ENCODE measurements at places on chromosomes 4 and X. TPM values are rescaled to one million over a fixed set of nuclear protein-coding genes. Genes with fewer than 3 reads are reported as not detected.

DNA sequence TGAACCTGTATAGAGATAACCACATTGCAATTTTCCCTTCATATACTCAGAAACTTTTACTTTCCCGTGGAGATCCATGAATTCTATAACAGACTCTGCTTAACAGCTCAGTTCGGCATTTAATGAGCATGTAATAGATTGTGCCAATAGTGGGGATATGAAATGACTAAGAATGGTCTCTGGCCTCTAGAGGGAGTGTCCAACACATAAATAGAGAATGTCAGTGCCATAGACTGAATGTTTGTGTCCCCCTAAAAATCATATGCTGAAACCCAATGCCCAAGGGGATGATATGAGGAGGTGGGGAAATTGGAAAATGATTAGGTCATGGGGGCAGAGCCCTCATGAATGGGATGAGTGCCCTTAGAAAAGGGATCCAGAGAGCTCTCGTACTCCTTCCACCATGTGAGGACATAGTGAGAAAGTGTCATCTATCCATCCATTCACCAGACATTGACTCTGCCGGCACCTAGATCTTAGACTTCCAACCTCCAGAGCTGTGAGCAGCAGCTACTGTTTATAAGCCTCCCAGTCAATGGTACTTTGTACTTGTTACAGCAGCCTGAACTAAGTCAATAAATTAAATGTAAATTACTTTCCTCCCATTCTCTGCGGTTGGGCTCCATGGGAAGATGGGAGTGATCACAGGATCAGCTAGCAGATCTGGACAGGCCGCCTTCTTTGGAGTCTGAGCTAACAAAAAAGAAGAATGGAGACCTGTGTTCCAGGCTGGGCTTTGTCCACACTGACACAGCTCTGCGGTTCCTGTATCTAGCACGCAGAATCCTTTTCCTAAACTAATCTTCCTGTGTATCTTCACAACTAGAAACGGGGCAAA lies 28.1 kb upstream of the HPSE start:
- no peak overlapping the region for H3K4me3 ChIP-seq
- H3K27me3 ChIP-seq = peaks cover 9% of the 10 kb centered on the region
- DNase-seq = no peak
- no peak overlapping the region for H3K27ac ChIP-seq

Gene CNGA1
- total RNA-seq = not detected

DNA sequence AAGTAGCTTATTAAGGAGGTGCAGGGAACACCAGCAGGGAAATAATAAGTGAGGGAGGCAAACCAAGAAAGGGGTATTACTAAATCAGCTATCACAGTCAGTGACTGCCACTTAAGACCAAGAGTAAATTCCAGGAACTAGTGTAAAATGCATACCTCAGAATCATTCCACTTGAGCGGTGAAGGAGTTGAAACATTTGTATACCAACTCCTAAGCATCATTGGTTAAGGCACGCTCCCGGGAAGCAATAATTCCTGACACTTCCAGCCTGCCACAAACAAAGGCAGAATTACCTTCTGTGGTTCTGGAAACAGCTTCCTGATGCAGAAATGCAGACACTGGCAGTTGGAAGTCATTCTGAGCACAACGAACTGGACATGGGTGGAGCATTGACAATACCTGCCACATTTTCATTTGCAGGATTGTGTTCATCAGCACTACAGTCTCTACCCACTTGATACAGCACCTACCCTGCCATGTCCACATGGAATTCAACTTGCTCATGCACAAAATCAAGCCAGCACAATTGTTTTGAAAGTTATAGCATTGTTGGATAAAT lies 82.1 kb downstream of the PPP1R2C start:
- no peak for DNase-seq
- H3K27ac ChIP-seq = no peak overlapping the region
- H3K36me3 ChIP-seq = no peaks in the 10 kb centered on the region
- no peaks in the 10 kb centered on the region for H3K27me3 ChIP-seq
- H3K4me3 ChIP-seq = no peak overlapping the region
- H3K4me1 ChIP-seq = no peaks in the 10 kb centered on the region

Gene RASSF6
- total RNA-seq = not detected

Gene EMCN
- not detected for total RNA-seq

Data from activated T-helper 2 cell treated with anti-CD3 and anti-CD28 coated beads, Interferon-gamma antibody, Interleukin-2, Interleukin-4, amounts not matched to agents 10 μg/mL and 5 μg/mL and 100 μg/mL, durations not matched to agents 14 hours and 24 hours and 36 hours (primary cell).